Uterus (tissue), 4 donors: ENCODE measurements at places on chromosomes 16 and 17.

DNA sequence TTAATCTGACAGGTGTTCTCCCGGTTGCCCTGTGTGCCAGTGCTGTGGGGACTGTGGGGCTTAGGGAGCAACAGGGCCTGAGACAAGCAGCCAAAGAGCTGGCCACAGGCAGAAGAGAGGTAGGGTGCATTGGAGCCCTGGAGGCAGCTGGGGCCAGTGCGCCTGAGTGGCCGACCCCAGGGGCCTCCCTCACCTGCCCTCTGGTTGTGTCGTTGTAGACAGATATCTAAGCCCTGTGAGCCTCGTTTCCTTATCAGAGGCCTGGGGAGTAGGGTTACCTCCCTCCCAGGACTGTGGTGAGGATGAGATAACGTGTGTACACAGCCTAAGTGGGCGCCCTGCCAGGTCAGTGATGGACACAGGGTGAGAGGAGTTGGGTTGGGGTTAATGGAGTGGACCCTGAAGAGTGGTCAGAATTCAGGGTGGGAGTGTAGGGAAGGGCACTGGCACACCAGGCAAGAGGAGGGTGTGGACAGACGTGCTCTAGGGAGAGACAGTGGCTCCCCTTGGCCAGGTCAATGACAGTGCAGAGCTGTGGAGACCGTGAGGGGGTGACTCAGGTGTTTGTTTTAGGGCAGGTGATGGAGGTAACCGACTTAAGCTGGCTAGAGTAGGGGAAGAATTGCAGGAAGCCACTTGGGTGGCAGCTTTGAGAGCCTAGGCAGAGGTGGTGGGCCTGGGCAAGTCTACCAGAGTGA is 3.4 kb downstream of the NARF start:
- DNase-seq: no peak
- no peaks in the 10 kb centered on the region for H3K27me3 ChIP-seq
- no peaks in the 10 kb centered on the region for H3K4me1 ChIP-seq
- H3K27ac ChIP-seq: no peak overlapping the region
- H3K4me3 ChIP-seq: no peak overlapping the region

DNA sequence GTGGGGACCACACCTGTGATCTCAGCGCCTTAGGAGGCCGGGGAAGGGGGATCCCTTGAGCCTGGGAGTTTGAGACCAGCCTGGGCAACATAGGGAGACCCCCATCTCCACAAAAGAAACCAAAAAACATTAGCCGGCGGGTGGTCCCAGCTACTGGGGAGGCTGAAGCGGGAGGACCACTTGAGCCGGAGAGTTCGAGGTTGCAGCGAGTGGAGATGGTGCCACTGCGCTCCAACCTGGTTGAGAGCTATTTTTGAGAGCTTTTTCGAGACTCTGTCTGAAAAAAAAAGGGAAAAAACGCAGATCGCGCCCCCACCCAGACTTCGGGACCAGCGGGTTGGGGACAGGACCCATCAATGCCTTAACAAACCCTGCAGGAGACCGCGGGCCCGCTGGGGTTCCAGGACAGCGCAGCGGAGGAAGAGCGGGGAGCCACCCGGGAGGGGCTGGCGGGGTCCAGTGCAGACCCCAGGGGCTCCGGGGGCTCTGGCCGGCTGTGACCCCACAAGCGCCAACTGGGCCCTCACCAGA is 762 bp upstream of the BAIAP3 start:
- no peaks in the 10 kb centered on the region for H3K36me3 ChIP-seq
- H3K4me3 ChIP-seq: no peak overlapping the region
- H3K27ac ChIP-seq: no peak overlapping the region
- H3K27me3 ChIP-seq: peaks cover 8% of the 10 kb centered on the region
- H3K4me1 ChIP-seq: peaks cover 9% of the 10 kb centered on the region
- no peak for DNase-seq

DNA sequence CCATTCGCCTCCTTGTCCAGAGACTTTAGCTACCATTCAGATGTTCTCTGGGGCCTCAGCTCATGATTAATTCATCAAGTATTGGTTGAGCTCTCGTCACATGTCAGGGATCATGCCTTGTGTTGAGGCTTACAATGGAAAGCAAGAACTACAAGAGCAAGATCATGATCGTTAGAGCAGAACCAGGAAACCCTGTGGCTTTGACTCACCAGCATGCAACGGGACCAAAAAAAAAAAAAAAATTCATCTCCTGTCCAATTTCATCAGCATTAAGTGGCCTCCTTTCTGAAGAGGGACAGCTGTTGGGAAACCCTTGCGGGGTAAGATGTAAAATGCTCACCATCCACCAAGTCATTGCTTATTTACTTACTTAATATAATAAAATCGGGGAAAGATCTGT is 12.1 kb upstream of the USP10 start:
- no peaks in the 10 kb centered on the region for H3K4me1 ChIP-seq
- H3K36me3 ChIP-seq: no peaks in the 10 kb centered on the region
- no peak overlapping the region for H3K4me3 ChIP-seq
- no peak for DNase-seq
- H3K27me3 ChIP-seq: no peaks in the 10 kb centered on the region
- no peak overlapping the region for H3K27ac ChIP-seq

GRCh38 chr16:1285669-1286512 is 23.5 kb upstream of the UBE2I start:
- no peak for DNase-seq
- peaks cover 6% of the 10 kb centered on the region for H3K27me3 ChIP-seq
- no peak overlapping the region for H3K4me3 ChIP-seq
- no peaks in the 10 kb centered on the region for H3K36me3 ChIP-seq
- no peak overlapping the region for H3K27ac ChIP-seq

DNA sequence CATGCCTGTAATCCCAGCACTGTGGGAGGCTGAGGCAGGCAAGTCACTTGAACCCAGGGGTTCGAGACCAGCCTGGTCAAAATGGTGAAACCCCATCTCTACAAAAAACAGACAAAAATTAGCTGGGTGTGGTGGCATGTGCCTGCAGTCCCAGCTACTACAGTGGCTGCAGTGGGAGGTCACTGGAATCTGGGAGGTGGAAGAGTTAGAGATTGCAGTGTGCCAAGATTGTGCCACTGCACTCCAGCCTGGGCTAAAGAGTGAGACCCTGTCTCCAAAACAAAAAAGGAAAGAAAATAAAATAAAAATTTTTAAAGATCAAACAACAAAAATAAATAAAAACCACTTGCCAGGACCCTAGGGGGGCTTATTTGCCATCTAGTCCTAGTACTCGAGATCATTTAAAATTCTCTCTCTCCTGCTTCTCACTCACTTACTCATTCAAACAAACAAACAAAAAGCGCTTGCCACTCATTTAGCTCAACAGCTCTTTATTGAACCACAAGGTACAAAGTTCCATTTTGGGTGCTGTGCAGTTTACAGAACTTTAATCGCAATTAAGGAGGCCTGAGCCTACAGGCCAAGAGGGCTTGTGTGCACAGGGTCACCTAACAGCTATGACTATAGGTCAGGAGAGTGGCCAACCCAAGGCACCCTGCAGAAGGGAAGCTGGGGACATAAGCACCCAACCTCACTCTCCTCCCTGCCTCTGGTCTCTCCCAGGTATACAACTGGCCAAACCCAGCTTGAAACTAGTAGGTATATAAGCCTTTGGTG is 4.4 kb downstream of the CHD9NB start:
- no peaks in the 10 kb centered on the region for H3K36me3 ChIP-seq
- no peaks in the 10 kb centered on the region for H3K4me1 ChIP-seq
- no peak overlapping the region for H3K4me3 ChIP-seq
- no peak for DNase-seq

GRCh38 chr17:6560496-6560895 is 4.1 kb upstream of the PITPNM3 start:
- H3K4me1 ChIP-seq: peaks cover under 1% of the 10 kb centered on the region
- no peaks in the 10 kb centered on the region for H3K27me3 ChIP-seq
- no peaks in the 10 kb centered on the region for H3K36me3 ChIP-seq
- DNase-seq: no peak
- H3K27ac ChIP-seq: no peak overlapping the region
- no peak overlapping the region for H3K4me3 ChIP-seq

DNA sequence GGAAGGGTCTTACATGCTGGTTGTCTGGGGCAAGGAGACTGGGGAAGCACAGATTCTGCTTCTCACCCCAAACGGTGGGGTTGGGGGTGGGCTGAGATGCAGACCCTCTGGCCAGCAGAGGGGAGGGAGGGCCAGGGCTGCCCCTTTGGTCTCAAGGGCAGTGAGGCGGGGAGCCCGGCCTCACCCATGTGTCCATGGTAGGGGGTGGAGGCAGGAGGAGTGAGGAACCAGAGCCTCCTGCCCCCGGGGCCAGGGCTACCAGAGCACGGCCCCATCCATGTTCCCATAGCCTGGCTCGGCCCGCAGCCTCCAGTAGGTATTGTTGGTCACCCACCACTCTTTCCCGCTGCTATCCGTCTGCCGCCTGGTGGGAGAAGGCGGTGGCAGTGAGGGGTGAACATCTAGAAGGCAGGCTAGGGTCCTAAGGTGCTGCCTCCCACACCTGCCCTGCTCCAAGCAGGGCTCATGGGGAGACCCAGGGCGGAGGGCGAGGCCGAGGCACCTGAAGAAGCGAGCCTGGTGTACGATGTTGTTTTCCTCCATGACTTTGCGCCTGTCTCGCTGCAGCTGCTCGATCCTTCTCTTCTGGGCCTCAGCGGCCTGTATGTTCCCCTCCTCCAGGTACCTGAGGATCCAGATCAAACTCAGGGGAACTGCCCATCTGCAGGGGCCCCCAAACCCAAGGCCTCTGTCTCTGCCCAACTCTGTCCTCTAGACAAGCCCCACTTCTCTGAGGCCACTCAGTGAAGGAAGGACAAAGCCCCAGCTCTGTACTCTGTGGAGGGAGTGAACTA is 13.4 kb downstream of the OSBPL7 start:
- H3K4me3 ChIP-seq: no peak overlapping the region
- no peaks in the 10 kb centered on the region for H3K27me3 ChIP-seq
- H3K27ac ChIP-seq: no peak overlapping the region
- H3K4me1 ChIP-seq: no peaks in the 10 kb centered on the region
- no peaks in the 10 kb centered on the region for H3K36me3 ChIP-seq

GRCh38 chr17:6492892-6493674 is 48.8 kb downstream of the PIMREG start:
- no peaks in the 10 kb centered on the region for H3K36me3 ChIP-seq
- no peak overlapping the region for H3K4me3 ChIP-seq
- DNase-seq: peak; percentile 11
- no peaks in the 10 kb centered on the region for H3K4me1 ChIP-seq
- H3K27me3 ChIP-seq: no peaks in the 10 kb centered on the region

GRCh38 chr16:535446-536405 is 8.2 kb downstream of the CAPN15 start:
- no peaks in the 10 kb centered on the region for H3K4me1 ChIP-seq
- H3K27ac ChIP-seq: no peak overlapping the region
- H3K36me3 ChIP-seq: no peaks in the 10 kb centered on the region
- no peaks in the 10 kb centered on the region for H3K27me3 ChIP-seq
- no peak for DNase-seq
- H3K4me3 ChIP-seq: no peak overlapping the region

DNA sequence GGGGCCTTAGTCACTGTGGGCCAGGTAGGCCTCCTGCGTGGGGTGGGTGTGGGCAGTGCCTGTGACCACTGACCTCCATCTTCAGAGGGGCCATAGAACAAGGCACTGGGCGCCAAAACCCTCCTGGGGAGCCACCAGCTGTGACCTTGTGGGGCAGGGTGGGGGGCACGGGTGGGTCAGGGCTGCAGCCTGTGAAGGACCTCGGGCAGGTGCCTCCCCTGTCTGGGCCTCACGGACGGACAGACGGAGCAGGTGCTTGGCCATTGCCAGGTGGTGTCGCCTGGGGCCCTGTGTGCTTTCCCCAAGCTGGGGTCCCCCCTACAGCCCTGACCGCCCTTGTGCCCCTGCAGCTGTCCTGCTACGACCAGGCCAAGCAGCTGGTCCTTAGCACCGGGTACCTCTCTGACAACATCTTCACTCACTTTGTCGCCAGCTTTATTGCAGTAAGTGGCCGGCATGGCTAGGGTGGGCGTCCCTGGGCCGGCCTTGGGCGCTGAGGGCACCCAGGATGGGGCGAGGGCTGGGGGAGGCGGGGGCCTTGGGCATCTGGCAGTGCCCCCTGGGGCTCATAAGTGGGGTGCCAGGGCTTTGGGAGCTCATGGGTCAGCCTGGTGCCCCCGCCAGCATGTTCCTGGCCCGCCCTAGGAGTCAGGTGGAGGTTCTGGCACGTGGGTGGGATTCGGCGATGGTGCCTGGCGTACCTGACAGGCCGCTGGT is 5.1 kb downstream of the SLC25A10 start:
- H3K4me1 ChIP-seq: peaks cover 6% of the 10 kb centered on the region
- no peak overlapping the region for H3K4me3 ChIP-seq
- no peaks in the 10 kb centered on the region for H3K27me3 ChIP-seq
- no peaks in the 10 kb centered on the region for H3K36me3 ChIP-seq
- H3K27ac ChIP-seq: no peak overlapping the region

- no peaks in the 10 kb centered on the region for H3K4me1 ChIP-seq
- H3K36me3 ChIP-seq: no peaks in the 10 kb centered on the region
- H3K4me3 ChIP-seq: no peak overlapping the region
These were observed 6.6 kb upstream of the ABCA5 start for GRCh38 chr17:69333561-69333960.

DNA sequence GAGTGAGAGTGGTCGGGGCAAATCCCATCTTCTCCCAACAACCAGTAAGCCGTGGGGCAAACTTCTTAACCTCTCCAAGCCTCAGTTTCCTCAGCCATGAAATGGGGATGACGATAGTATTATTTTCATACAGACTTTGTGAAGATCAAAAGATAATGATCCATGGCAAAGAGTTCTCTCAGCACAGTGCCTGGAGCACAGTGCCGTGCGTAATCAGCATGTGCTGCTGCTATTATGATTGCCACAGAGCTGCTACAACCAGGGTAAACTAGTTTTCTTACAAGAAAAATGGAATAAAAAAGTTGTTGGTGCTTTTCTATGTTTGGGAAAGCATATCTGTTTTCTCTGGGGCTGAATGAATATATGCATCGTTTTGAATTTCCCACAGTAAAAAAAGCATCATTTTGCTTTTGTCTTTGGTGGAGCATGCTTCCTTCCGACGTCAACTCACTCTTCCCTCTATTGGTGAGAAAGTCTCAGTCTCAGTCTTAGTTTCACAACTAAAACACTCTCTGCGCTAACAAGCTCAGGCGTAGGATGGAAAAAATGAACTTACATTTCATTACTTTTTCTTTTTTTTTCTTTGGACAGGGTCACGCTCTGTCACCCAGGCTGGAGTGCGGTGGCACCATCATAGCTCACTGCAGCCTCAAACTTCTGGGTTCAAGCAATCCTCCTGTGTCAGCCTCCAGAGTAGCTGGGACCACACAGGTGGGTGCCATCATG is 37.2 kb downstream of the CDK5R1 start:
- H3K4me1 ChIP-seq: no peaks in the 10 kb centered on the region
- H3K4me3 ChIP-seq: no peak overlapping the region
- no peaks in the 10 kb centered on the region for H3K27me3 ChIP-seq
- H3K36me3 ChIP-seq: no peaks in the 10 kb centered on the region
- H3K27ac ChIP-seq: no peak overlapping the region

DNA sequence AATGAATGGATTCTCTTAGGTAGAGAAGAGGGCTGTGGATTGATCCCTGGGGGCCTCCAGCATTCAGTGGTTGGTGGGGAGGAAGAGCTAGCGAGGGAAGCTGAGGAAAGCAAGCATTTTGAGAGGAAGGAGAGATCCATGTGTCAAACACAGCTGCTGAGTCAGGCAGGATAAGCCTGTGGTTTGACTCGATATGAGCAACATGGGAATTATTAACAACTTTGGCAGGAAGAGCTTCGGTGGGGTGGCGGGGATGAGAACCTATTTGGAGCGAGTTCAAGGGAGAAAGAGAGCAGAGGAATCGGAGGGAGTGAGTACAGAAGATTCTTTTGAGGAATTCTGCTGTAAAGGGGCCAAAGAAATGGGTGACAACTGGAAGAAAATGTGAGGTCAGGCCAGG is 59.5 kb upstream of the CDC42EP4 start:
- H3K27me3 ChIP-seq: no peaks in the 10 kb centered on the region
- H3K36me3 ChIP-seq: no peaks in the 10 kb centered on the region
- no peak for DNase-seq
- no peak overlapping the region for H3K4me3 ChIP-seq
